ENCODE measurements at places on chromosomes 3 and 15. TPM values are rescaled to one million over a fixed set of nuclear protein-coding genes. Genes with fewer than 3 reads are reported as not detected.

GRCh38 chr3:142209655-142210054, 15.7 kb downstream of the GK5 start:
- H3K4me3 ChIP-seq = no peak overlapping the region
- no peaks in the 10 kb centered on the region for H3K27me3 ChIP-seq
- no peak overlapping the region for H3K27ac ChIP-seq
- H3K4me1 ChIP-seq = no peaks in the 10 kb centered on the region
- H3K36me3 ChIP-seq = peaks cover 13% of the 10 kb centered on the region

DNA sequence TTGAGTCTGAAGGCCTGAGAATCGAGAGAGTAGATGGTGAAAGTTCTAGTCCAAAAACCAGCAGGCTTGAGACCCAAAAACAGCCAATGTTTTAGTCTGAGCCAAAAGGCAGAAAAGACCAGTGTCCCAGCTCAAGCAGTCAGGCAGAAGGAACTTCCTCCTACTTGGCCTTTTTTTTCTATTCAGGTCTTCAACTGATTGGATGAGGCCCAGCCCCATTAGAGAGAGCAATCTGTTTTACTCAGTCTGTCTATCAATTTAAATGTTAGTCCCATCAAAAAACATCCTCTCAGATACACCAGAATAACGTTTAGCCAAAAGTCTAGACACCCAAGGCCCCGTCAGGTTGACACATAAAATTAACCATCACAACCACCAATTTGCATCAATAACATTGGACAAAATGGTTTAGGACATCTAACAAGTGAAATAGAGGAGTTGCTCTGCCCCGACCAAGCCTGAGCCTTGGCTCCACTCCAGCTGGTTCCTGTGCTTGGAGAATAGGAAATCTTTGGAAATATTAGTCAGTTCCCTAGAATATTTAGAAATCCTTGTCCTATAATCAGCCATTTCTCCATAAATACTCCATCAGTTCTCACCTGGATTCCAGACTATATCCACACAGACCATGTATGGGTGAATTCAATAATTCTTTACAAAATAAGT, 51.4 kb upstream of the LIPC start:
- no peak overlapping the region for H3K27ac ChIP-seq
- H3K27me3 ChIP-seq = no peaks in the 10 kb centered on the region
- H3K4me3 ChIP-seq = no peak overlapping the region
- DNase-seq = no peak
- no peaks in the 10 kb centered on the region for H3K4me1 ChIP-seq

Gene P2RY1
- total RNA-seq = 0.88 TPM

GRCh38 chr3:121153851-121154250, 245.8 kb downstream of the STXBP5L start:
- H3K36me3 ChIP-seq = no peaks in the 10 kb centered on the region
- no peaks in the 10 kb centered on the region for H3K4me1 ChIP-seq
- DNase-seq = no peak
- H3K27ac ChIP-seq = no peak overlapping the region

GRCh38 chr3:31043184-31043819, 148.8 kb upstream of the GADL1 start:
- no peak overlapping the region for H3K4me3 ChIP-seq
- DNase-seq = no peak
- H3K4me1 ChIP-seq = peaks cover 14% of the 10 kb centered on the region
- no peaks in the 10 kb centered on the region for H3K27me3 ChIP-seq

Gene PRR23E
- total RNA-seq = not detected

GRCh38 chr3:50160561-50160983, 5.4 kb downstream of the SEMA3F start:
- H3K4me1 ChIP-seq = peaks cover 38% of the 10 kb centered on the region
- H3K27ac ChIP-seq = no peak overlapping the region
- no peaks in the 10 kb centered on the region for H3K27me3 ChIP-seq
- no peak for DNase-seq
- no peaks in the 10 kb centered on the region for H3K36me3 ChIP-seq
- no peak overlapping the region for H3K4me3 ChIP-seq

- H3K27me3 ChIP-seq = no peaks in the 10 kb centered on the region
- H3K4me1 ChIP-seq = no peaks in the 10 kb centered on the region
- DNase-seq = no peak
- H3K27ac ChIP-seq = no peak overlapping the region
- no peaks in the 10 kb centered on the region for H3K36me3 ChIP-seq
These were observed 28.8 kb upstream of the IGSF11 start for GRCh38 chr3:119063471-119063870.

Gene NUTM1
- total RNA-seq = not detected
